Renal cortex interstitium (tissue), 15 donors: ENCODE measurements at places on chromosomes 13 and 19.

GRCh38 chr19:1782521-1782920 lies 29.2 kb downstream of the ONECUT3 start:
- DNase-seq, result no peak

DNA sequence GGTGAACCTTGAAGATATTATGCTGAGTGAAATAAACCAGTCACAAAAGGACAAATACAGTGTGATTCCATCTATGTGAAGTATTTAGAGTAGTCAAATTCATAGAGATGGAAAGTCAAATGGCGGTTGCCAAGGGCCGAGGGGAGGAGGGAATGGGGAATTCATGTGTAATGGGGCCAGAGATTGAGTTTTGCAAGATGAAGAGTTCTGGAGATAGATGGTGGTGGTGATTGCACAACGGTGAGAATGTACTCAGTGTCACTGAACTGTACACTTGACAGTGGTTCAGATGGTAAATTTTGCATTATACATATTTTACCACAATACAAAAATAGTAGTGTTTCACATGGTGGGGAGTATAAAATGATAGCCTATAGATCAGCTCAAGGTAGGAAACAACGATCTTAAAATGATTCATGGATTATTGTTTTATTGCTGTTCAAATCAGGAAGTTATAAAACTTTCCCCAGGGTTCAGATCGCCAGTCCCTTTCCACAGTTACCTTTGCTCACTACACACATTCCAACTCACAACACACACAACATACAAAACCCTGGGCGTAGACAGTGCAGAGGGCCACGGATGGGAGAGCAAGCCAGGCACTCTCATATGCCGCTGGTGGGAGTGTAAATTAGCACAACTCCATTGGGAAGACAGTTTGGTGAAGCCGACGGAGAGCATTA lies 219.9 kb downstream of the ZIC5 start:
- DNase-seq, result no peak

- DNase-seq, result no peak
Observed at GRCh38 chr13:39376076-39376475, 226.9 kb downstream of the LHFPL6 start.

- no peak for DNase-seq
Observed at GRCh38 chr19:35045667-35046300, 4.3 kb downstream of the HPN start.

- DNase-seq, result no peak
Observed at GRCh38 chr19:18340190-18340989, at the start of gene PGPEP1. PGPEP1 (plus strand) TSS chr19:18340598; CDS start chr19:18340682, 84 bp downstream.

DNA sequence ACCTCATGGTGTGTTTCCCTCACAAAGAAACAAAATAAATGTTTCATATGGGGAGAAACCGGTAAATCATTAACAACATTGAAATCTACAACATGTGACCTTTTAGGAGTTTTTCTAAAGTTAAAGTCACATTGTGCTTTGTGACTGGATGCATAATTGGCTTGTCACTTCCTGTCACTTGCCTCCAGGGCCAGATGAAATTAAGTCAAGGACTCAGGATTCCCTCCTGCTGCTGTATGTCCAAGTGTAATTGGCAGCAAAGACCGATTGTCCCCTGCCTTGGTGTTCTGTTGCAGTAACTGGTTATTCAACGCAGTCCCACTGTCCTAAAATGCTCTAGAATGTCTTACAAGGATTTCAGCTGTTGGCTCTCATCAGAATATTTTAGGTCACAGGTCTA lies 448.2 kb downstream of the LIG4 start:
- DNase-seq, result no peak

GRCh38 chr19:58364146-58364545 lies 1.6 kb upstream of the ZNF497 start:
- DNase-seq, result no peak

DNA sequence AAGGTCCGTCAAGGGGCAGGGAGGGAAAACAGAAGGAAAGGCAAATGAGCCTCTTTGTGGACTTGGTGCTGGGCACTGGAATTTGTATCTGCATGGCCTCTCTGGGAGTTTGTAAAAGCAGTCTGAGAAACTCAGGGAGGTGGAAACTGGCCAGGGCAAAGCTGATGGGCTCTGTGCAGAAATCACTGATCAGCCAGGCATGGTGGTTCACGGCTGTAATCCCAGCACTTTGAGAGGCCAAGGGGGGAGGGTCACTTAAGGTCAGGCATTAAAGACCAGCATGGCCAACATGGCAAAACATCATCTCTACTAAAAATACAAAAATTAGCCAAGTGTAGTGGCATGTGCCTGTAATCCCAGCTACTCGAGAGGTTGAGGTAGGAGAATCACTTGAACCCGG lies 369.9 kb upstream of the ZNF507 start:
- no peak for DNase-seq

DNA sequence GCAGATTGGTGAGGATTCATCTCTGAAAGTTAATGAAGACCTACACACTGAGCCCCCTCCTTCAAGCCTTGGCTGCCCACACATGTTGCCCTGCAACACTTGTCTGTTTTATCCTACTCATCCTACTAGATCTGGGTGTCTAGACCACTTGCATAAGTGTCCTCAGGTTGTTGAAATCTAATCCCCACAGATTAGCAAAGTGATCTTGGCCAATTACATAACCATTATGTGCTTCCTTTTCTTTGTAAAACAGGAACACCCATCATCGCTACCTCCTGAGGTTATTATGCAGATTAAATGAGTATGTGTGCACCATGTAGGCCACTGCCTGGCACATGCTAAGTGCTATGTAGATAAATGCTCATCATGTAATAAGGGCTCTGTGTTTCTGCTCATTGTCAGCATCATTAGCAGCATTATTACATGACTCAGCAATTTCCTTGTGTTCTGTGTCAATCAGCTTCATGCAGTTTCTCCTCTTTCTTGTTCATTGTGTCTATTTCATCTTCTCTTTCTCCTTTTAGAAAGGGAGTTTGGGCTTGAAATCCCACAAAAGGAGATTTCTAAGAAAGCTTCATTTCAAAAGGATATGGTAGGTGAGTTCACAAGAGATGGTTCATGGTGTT lies 15.1 kb downstream of the ZNF175 start:
- no peak for DNase-seq

DNA sequence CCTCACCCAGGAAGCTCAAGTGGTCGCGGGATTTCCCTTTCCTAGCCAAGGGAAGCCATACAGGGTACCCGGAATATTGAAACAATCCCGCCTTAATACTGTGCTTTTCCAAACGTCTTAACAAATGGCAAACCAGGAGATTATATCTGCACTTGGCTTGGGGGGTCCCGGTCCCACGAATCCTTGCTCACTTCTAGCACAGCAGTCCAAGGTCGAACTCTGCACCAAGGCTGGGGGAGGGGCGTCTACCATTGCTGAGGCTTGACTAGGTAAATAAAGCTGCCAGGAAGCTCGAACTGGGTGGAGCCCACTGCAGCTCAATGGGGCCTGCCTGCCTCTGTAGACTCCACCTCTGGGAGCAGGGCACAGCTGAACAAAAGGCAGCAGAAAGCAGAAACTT lies 1644.8 kb downstream of the PCDH9 start:
- DNase-seq, result no peak

- no peak for DNase-seq
Observed at GRCh38 chr13:40517486-40518480, 148.7 kb downstream of the FOXO1 start.

GRCh38 chr19:42965176-42965575 lies 28.2 kb upstream of the PSG7 start:
- no peak for DNase-seq

GRCh38 chr13:100597253-100597652 lies 8.7 kb upstream of the GGACT start:
- DNase-seq, result no peak

DNA sequence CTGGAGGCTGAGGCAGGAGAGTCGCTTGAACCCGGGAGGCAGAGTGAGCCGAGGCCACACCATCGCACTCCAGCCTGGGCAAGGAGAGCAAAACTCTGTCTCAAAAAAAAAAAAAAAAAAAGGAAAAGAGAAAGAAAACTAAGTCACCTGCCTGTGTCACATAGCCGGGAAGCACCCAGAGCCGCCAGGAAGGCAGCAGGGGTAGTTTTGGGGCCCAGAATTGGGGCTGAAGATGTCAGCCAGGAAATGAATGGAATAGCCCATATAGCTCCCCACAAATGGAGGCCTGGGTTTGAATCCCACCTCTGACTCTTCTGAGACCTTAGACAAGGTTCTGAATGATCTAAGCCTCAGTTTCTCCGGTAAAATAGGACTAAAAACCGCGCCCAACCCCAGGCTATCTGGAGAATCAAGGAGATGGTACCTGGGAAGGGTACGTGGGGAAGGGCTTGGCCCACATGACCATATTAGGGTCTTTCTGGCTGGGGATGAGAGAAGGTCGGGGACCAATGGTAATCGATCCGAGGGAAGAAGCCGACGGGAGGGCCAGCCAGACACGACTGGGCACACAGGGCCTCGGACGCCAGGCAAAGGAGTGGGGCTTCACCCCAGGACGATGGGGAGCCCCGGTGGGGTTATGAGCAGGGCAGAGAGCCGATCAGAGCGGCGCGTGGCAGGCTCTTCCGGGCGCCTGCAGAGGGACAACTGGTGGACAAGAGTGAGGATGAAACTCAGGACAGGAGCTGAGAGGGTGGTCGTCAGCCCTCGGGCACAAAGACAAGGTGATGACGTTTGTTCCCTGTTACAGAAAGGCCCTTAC lies 14.4 kb downstream of the CCDC124 start:
- DNase-seq, result no peak

DNA sequence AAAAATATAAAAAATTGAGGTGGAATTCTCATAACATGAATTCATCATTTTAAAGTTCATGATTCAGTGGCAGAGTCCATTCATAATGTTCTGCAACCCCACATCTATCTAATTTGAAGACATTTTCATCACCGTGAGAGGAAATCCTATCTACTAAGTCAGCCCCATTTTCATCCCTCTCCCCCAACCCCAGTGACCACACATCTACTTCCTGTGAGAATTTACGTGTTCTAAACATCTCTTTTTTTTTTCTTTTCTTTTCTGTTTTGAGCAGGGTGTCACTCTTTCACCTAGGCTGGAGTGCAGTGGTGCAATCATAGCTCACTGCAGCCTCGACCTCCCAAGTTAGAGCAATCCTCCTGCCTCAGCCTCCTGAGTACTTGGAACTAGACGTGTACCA lies 17.5 kb downstream of the ATCAY start:
- DNase-seq, result no peak
